ENCODE measurements at places on chromosomes 3 and 15.
A peak's percentile ranks its signal among the peaks of the same experiment; 100 is the strongest.

GRCh38 chr3:22297436-22297835 is 546.4 kb upstream of the ZNF385D start:
- DNase-seq = no peak

- no peak for DNase-seq
Observed at GRCh38 chr3:9069971-9070370, 106.7 kb upstream of the RAD18 start.

DNA sequence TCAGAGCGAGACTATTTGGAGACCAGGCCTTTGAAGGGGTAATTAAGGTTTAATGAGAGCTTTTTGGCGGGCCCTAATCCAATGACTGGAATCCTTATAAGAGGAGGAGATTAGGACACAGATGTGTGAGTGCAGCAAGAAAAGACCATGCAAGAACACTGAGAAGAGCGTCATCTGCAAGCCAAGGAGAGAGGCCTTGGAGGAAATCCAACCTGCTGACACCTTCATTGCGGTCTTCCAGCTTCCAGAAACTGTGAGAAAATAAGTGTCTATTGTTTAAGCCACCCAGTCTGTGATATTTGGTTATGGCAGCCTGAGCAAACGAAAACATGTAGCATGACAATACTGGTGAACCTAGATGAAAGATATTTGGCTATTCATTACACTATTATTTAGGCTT is 23.0 kb upstream of the MUSTN1 start:
- no peak for DNase-seq

DNA sequence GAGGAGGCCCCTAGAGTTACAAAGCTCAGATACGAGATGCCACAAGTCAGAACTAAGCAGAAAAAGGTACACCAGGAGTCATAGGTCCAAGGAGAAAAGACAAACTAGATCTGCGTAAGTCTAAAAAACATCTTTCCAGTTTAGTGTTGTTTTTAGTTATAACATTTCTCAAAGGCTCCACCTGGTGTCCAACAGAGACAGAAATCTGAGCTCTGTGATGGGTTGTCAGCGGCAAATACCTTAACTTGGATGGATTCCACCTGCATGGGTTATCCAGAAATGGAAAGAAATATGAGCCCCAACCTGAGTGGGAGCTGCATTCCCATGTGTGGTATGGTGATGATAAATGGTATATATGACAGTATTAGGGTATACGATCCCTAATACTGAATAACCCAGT is 238.6 kb upstream of the CHRM5 start:
- no peak for DNase-seq

- DNase-seq = no peak
Observed at GRCh38 chr15:65382921-65383320, 5.1 kb upstream of the IGDCC3 start.

DNA sequence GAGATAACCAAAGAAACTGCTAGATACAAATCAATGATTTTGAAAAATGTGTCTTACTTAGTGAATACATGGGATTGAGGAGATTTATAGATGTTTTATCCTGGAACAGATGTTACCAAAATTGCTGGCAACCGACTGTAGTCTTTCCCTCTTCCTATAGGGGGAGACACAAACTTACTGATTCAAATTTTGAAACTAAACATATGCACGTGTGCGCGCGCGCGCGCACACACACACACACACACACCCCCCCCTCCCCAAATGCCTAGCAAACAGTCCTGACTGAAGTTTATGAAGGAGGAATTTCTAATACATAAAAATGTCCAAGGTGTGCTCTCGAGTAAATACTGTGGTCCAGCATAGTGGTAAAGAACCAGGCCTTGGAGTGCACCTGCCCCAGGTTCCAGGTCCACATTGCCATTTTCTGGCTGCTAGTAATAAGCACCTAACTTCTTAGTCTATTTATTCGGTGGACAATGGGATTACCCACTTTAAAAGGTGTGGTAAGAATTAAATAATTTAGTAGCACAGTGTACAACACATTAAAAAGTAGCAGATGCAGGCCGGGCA is 18.5 kb upstream of the C3orf62 start:
- DNase-seq = peak; percentile 47

DNA sequence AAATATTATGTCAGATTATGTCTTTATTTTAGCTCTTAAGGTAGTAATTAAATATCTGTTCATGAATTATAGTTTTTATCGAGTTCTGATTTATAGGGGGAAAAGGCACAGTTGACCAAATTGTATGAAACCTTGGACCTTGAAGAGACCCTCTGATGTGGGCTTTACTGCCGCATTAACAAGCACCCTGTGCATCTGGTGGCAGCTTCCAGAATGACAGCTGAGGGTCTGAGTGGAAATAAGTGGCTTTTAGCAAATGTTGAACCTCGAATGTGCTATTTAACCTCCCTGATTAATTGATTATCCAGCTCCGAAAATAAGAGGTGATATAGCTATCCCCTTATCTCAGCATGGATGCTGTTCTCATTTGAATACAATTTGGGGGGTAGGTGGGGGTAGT is 87.0 kb downstream of the TMEM108 start:
- DNase-seq = no peak

DNA sequence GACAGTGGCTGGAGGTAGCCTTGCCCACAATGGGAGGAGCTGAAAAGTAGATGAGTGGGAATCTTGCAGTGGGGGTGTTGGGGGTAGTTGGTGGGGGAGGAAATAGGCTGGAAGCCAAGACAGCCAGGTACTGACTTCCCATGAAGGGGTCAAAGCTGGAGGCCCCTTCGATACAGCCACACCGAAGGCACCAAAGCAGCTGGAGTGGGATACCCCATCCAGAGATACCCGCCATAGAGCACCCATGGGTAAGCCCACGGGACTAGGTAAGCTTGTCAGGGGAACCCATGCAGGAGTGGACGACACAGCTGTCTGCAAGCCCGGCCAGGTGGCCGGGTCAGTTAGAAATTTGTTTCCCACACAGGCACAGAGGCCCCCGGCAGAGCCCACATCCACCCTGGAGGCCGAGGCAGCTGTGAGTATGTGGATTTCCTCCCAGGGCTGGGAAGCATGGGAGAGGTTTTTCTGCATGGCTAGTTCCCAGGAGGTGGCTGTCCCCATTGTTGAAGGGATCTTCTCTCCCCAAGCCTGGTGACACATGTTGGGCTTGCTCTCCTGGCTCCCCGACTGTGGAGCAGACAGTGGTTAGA is 28.6 kb downstream of the PRR23E start:
- no peak for DNase-seq

GRCh38 chr3:34844323-34844620 is 795.1 kb upstream of the ARPP21 start:
- no peak for DNase-seq

DNA sequence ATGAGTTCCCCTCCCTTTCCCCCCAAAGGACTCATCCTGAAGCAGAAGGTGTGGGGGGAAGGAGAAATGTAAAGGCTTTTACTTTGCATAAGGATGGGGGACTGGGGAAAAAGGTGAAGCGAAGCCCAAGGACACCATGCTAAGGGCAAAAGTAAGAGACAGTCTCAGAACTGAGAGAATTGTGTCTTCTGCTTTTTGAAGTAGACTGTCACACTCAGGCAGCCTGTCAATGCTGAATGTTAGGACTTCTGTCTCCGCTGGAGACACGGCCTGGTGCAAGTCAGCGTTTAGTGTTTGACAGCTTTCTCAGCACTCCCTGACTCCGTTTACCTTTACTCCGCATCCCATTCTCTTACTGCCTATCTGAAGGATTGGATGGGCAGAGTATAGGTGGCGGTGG is 13.8 kb downstream of the RBM5 start:
- DNase-seq = no peak

DNA sequence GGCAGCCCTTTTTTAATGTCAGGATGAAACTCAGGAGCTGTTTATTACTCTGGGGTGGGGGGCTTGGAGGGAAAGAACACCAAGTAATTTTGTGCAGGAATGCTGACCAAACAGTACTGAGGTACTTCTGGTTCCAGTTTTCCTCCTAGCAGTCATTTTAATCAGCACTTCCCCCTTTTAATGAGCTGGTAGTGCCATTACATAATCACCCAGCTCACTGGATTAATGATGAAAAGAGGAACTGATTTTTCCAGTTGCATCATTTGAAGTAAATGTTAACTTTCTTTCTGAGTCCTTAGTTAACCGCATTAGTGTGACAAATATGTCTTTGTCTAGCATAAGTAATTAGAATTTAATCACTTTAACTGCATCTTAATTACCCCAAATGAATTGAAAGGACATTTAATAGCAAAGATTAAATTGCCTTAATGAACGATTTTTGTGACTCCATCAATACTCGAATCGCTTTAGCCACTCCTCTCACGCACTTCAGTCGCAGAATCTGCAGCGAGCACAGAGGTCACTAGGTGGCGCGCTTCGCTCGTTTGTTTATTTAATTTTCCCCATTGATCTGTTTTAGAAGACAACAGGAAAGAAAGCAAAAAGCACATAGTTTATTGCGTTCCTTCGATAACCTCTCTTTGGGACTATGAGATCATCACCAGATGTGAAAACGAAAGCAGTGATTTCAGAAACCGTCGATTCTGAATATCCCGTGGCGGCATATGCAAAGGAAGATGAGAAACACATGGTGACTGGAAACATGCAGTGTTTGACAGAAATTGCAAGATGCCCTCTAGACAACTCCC is 9.8 kb downstream of the ONECUT1 start:
- peak; percentile 46 for DNase-seq

DNA sequence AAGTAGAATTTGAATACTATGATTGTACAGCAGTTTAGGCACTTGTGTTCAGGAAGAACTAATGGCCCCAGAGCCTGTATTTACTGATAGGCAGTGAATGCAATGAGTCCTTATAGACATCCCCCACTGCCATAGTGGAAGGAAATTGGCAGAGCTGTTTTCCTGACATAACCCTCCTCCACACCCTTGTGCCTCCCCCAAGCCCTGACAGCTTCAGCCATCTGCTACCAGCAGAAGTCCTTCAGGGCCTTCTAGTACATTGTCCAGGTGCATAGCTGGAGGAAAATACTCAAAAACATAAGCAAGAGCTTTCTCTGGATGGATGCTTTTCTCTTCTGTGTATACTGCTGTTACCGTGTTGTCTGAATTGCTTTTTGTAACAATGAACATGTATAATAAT is 20.6 kb downstream of the ARHGAP31 start:
- no peak for DNase-seq

DNA sequence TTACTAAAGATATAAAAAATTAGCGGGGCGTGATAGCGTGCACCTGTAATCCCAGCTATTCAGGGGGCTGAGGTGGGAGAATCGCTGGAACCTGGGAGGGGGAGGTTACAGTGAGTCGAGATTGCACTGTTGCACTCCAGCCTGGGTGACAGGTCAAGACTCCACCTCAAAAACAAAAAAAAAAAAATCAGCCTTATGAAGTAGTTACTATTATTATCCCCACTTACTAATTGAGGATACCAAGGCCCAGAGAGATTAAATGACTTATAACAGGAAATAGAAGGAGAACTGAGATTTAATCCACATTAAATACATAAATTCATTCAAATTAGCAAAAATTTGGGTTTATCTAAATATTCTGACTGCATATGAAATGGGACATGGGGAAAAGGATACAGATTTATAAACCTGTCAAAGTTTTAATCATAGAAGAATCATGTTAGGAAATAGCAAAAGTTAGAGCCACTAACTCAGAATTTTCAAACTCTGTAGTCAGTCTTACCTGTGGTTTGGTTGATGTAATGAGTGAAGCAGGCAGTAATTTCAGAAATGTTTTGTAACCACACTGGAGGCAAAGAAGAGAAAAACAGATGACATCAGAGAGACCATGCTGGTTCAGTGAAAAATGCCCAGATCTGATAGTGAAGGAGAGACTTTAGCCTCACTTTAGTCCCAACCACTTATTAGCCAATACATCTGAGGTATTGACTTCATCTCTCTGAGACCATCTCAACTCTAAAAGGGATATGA is 25.0 kb upstream of the ACAP2 start:
- DNase-seq = peak; percentile 28

DNA sequence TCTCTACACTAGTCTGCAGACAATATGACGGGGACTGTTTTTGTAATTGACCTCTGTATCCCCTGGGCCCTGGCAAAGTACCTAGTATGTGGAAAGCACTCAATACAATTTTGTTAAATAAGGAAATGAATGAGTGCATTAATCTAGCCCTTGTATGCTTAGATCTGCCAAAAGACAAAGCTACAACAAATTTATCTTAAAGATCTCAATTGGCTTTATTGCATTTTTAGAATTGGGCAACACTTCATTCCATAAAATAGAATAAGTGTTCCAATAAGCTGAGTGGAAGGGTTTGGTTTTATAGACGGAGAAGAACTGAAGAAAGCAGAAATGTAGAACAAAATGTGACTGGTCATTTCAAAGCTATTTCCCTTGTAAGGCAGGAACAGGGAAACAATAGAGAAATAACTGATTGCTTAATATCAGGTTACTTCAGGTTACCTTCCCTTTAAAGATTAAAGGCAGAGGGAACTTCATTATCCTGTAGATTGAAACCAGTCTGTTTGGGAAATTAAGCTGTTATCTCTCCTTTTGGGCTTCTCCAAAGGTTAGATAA is 108.3 kb upstream of the MME start:
- no peak for DNase-seq

- DNase-seq = no peak
Observed at GRCh38 chr15:25795712-25796111, 67.4 kb downstream of the ATP10A start.

GRCh38 chr3:119748991-119749390 is 32.9 kb upstream of the NR1I2 start:
- no peak for DNase-seq

GRCh38 chr15:67832897-67833709 is 6.7 kb downstream of the RNU6-1 start:
- DNase-seq = peak; percentile 11

- no peak for DNase-seq
Observed at GRCh38 chr15:49621401-49621811, 558 bp downstream of the DTWD1 start.

DNA sequence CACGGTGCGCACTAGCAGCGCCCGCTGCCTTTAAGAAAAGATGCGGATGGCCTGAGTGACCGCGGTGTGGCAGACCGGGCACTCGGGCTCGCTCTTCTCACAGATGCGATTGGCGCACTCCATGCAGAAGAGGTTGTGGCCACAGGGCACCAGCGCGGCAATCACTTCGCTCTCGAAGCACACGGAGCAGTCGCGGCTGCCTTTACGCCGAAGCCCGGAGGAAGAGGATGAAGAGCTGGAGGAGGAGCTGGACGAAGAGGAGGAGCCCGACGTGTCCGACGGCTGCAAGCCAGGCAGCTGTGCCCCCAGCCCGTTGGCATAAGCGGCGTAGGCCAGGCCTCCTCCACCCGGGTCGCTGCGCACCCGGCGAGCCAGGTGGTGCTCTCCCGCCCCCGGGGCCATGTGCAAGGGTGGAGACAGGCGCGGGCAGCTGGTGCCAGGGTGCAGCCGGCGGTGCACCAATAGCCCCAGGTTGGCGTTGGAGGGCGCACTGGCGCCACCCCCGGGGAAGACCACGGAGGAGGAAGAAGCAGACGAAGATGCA is 2.6 kb downstream of the MEX3B start:
- no peak for DNase-seq

DNA sequence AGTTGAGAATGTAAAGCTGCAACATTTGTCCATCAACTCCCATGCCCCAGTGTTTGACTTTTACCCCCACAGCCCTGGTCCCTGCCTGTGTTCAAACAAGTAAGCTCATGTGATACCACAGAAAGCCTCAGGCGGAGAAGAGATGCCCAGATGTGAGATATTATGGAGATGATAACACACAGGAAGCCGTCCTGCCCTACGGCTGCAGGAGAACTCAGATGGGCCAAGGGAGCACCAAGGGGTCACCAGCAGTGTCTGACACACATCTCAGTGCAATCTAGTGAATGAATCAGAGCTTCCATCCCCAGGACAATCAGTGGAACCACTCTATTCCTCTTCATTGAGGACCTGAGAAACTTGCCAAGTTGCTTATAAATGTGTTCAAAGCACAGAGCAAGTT is 14.0 kb upstream of the SPINK8 start:
- DNase-seq = no peak

GRCh38 chr15:34786206-34786605 is 9.1 kb downstream of the ACTC1 start:
- no peak for DNase-seq
